ENCODE measurements at places on chromosomes 2 and 18.
A peak's percentile ranks its signal among the peaks of the same experiment; 100 is the strongest.

- DNase-seq, result no peak
Observed at GRCh38 chr18:27636576-27637085, 451.5 kb upstream of the CHST9 start.

DNA sequence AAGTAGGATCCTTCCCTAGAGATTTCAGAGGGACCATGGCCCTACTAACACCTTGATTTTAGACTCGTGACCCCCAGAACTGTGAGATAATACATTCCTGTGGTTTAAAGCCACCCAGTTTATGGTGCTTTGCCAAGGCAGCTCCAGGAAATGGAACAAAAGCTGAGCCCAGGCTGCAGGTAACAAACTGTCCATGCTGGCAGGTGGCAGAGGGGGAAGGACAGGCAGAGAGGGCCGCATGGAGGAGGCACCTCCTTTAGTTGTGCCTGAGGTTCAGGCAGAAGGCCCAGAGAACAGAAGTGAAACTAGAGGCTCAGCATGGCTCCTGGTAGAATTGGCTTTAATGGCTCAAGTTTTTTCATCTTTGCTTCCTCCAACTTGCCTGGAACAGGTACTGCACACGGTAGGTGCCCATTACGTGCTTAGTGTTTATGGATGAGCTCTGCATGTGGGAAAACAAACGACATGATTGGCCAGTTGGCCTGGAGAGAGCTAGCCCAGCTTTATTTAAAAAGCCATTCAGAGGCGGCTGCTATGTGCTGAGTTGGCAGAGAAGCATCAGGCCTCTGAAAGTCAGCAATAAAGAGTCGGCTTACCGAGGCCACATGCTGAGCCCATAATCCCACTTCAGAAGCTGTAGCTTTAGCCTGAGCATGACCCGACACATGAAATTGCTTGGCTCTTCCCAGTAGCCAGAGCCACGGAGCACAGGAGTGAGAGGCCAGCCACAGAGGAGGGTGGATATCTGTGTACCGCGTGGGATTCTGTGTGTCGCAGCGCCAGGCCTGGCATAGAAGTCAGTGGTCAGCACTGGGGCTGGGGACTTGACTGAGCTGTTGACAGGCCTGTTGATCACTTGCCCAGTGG is 36.5 kb downstream of the HS1BP3 start:
- no peak for DNase-seq

DNA sequence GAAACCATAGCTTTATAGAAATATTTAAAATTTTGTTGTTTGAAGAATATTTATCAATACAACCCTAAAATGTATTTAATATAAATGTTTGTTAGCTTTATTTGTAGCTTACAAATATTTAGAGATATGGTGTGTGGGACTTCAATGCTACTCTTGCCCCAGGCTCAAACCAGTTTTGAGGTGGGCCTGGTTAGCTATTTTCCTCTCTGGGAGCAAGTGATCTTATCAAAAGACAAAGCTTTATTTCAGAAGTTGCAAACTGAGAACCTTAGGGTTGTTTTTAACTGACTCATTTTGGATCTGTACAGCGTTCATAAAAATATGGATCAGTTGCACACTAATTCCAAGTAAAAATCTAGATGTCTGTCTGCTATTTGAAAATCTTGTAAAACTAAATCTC is 563.6 kb upstream of the CDH2 start:
- DNase-seq, result no peak

GRCh38 chr2:30433541-30434299 is 13.3 kb upstream of the LCLAT1 start:
- DNase-seq, result peak; percentile 24

- peak; percentile 88 for DNase-seq
Observed at GRCh38 chr2:238127165-238128060, 11.1 kb upstream of the KLHL30 start.

- no peak for DNase-seq
Observed at GRCh38 chr18:61360404-61361383, 27.5 kb downstream of the CDH20 start.

DNA sequence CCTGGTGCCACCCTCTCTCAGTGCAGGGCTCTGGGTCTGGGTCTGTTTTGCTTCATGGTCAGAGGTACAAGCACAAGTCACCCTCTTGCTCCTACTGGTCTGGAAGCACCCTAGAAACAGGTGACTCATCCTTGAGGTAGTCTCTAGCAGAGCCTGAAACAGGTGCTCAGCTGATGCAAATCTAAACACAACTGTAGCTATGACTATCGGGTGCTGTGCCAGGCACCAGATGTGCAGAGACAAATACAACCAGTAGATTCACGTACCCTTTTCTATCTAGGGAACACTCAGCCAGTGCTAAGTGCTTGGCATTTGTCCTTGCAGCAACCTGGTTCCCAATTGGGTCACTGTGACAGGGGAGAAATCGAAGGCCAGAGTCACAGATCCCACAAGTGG is 140.9 kb upstream of the MYCN start:
- DNase-seq, result no peak

DNA sequence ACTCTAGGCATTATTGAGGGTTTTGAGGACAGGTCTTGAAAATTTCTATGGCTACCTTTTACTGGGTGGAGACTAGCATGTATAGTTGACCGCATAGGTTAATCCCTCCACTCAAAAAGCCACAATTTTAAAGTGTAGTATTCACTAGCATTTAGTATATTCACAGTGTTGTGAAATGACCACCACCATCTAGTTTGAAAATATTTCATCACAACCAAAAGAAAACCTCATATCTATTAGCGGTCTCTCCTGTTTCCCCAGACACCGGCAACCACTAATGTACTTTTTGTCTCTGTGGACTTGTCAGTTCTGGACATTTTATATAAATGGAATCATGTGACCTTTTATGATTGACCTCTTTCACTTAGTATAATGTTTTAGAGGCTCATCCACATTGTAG is 53.9 kb downstream of the MSH2 start:
- no peak for DNase-seq

DNA sequence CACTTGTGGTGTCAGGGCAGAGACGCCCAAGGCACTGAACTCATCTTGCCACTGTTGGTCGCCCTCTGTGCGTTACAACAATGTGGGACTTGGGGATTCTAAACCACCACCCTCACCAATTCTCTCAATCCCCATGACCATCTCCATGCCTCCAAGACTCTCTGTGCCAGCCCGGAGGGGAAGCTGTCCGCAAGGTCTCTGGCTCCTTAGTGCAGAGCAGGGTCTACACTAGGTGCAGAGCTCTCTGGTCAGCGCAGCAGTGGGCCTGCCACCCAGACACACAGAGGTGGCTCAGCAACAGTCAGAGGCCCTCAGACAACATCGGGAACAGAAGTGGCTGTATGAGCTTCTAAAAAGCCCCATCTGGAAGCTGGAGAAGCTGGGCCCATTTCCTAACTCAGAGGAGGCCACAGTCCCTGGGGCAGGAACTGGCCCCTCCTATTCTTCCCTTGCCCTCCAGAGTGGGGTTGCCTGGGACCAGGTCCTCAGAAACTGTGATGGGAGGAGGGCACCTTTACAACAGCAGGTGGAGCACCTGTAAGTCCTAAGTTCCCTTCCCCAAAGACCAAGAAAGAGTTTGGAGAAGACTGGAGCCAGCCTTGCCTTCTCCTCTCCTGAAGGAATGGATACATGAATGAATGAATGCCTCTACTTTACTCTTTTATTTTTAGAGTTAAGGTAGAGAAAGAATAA is 37.7 kb downstream of the SERTAD2 start:
- no peak for DNase-seq

DNA sequence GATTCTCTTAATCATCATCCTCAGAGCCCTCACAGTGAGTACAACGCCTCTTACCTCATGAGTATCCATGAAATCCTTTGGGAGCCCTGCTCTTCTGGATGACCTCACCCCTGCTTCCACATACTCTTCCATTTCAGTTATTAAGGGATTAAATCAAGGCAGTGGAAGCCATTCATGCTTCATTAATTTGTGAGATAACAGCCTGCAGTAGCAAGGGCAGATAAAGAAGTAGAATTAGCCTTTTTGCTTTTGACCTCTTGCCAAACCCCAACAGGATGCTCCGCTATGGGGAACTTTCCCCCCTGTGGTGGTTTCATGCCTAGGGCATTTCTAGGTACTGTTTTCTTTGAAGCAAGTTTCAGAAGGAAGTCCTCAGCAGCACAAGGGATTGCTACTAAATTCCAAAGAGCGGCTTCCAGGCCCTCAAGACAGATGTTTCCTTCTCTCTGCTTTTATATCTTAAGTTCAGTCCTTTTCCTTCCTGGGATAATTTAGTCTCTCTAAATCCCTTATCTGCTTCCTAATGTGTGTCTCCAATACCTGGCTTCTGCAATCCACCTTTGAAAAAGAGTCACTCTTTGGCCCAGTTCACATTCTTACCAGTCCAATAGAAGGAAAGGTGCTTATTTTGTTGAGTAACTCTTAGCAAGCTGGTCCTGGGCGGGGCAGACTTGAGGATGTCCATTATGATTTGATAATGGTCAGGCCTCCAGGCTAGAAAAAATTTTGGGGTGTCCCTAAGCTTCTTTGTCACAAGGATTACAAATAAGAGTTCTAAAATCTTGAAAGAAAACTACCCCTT is 76.9 kb downstream of the MYO1B start:
- DNase-seq, result peak; percentile 37

DNA sequence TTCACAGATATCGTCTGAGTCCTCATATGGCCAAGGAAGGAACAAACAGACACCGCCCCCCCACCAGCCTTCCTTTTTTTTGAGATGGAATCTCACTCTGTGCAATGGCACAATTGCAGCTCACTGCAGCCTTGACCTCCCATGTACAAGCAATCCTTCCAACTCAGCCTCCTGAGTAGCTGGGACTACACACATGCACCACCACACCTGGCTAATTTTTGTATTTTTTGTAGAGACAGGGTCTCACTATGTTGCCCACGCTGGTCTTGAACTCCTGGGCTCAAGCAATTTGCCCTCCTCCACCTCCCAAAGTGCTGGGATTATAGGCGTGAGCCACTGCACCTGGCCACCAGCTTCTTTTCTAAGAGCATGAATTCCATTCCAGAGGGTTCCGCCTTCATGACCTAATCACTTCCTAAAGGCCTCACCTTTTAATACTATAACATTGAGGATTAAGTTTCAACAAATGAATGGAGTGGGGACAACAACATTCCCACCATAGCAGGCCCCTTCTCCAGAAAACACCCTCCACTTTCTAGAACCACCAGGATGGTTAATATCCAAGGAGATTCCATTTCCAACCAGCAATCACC is 2.2 kb upstream of the TMBIM1 start:
- no peak for DNase-seq

DNA sequence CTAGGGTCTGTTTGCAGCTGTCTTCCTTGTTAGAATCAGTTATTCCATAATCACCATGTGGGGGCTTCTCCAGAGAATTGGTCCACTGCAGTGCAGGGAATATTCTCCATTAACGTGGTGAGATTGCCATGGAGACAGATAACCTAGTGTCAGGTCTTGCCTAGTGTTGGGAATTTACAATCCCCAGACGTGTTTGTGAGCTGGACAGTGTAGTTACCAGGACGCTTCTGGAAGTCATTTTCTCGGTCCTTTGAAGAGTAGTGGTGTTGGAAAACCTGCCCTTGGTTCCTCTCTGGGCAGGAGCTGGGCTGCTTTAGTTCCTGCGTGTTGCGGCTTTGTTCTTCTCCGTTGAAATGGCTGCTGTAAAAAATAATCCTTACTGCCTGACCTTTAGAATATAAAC is 68.8 kb upstream of the LYPD6B start:
- DNase-seq, result no peak

- peak; percentile 41 for DNase-seq
Observed at GRCh38 chr2:64404002-64404731, 49.8 kb upstream of the LGALSL start.

GRCh38 chr18:51593931-51594330 is 396.4 kb upstream of the MEX3C start:
- DNase-seq, result no peak

- no peak for DNase-seq
Observed at GRCh38 chr2:201128033-201128432, 12.1 kb downstream of the CFLAR start.

DNA sequence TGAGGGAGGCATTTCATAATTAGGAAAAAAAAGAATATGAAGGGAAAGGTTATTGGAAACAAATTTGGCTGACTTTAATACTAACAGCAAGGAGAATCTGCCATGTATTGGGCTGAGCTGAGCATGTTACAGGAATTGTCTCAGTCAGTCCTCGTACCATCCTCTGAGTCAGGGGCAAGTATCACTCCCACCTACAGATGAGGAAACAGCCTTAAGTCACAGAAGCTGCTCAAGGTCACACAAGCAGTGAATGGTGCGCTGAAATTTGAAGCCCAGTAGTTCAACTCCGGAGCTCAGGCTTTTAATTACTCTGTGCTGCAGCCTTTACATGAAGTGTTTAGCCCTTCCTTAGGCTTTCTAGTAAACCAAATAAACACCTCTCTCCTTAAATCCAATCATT is 17.3 kb downstream of the PROKR1 start:
- no peak for DNase-seq
